ENCODE measurements at places on chromosomes 2 and 18.

GRCh38 chr18:8835521-8835953, 130.2 kb downstream of the MTCL1 start:
- no peak for DNase-seq

DNA sequence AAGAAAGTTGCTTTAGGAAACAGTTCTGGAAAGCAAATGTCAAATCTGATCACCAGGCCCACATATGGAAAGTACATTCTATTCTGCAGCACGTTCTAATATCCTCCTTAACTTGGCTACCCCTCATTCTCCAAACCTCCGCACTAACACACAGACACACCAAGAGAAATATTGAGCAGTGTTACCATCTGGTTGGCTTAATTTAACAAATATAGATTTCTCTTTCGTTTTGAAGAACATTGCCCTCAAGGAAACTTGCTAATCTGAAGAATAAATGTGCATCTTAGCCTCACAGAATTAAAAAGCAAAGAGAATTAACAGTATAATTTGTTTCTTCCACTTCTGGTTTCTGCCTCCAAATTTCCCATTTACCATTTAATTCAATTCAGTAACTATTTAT, 72.8 kb upstream of the TTC39C start:
- no peak for DNase-seq

DNA sequence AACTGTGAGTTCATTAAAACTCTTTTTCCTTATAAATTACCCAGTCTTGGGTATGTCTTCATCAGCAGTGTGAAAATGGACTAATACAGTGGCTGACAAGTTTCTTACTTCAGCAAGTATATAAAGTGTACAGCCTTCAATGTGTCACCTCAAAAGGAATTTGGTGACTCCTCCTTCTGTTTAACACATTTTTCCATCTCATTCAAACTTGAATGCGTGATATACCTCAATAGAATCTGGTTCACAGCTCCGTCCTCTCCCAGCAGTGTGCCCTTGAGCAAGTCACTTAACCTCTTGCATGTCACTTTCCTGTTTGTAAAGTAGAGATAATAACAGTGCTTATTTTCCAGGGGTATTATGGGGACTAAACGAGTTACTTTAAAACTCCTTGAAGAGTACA, 159.6 kb downstream of the CCBE1 start:
- no peak for DNase-seq

DNA sequence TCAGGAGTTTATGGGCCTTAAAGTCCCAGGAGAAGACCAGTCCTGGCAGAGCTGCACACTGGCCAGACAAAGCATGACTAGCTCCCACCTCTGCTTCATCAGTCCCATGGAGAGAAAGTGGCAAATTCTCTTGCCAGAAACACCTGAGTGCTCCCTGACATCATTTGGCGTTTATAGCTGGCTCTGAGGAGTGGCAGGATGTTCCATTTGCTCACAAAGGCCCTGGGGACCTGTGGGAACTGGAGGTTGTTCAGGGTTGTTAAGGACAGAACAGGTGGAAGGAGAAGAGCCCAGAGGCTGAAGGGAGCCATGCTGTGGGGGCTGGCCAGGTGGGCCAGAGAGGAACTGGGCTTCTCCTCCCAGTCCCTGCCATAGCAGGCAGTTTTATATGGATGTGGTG, 56.1 kb downstream of the RPL37A start:
- no peak for DNase-seq

- DNase-seq: no peak
Observed at GRCh38 chr2:222364285-222364895, 60.0 kb upstream of the SGPP2 start.

DNA sequence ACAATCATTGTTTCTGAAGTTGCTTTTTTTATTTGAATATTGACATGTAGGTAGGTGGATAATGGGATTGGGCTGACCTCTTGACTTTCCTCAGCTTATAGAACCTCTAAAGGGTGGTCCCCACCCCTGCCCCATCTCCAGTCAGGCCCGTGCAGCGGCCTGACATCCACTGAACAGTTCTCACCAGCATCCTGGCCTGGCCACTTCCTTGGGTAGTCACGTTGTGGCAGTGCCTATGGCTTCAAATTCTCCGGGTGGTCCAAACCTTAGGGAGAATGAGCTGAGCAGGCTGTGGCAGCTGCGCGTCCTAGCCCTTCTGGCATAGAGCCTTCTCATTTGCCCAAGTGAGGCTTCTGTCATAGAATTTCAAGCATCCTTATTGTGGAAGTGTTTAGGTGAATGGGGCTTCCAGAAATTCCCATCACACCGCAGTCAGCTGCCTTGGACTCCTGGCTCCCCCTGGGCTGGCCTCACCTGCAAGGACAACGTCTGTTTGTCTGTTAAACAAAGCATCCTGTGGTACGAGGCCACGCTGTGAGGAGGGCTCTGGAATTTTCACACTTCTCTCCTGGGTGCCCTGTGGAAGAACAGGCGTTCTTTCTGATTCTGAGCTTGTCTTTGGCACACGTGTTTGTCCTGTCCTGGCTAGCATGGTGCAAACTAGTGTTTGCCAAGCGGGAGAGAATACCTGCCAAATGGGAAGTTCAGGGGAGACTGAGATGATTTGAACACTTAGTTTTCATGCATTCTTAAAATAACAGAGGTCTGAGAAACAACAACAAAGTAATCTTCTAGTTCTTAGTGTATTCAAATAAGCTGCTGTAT, 31.8 kb upstream of the OTOS start:
- no peak for DNase-seq

DNA sequence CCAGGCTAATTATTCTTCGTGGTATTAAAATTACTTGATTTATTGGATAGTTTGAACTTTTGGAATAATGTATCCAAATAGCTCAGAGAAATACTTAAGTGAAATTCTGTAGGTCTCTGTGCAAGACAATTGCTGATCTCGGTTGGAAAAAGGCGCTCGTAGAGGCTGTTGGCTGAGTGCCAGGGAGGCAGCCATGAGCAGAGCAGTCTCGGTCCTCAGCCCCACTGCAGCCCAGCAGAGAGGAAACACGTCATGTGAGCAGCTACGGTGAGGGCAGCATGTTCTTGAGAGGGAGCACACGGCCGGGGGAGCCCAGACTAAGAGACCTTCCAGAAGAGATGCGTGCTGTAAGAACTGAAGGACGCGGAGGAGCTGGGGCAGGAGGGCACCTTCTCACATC, 42.5 kb downstream of the DCDC2C start:
- no peak for DNase-seq

GRCh38 chr18:48615566-48616401, 77.0 kb downstream of the CTIF start:
- DNase-seq: peak; percentile 81

DNA sequence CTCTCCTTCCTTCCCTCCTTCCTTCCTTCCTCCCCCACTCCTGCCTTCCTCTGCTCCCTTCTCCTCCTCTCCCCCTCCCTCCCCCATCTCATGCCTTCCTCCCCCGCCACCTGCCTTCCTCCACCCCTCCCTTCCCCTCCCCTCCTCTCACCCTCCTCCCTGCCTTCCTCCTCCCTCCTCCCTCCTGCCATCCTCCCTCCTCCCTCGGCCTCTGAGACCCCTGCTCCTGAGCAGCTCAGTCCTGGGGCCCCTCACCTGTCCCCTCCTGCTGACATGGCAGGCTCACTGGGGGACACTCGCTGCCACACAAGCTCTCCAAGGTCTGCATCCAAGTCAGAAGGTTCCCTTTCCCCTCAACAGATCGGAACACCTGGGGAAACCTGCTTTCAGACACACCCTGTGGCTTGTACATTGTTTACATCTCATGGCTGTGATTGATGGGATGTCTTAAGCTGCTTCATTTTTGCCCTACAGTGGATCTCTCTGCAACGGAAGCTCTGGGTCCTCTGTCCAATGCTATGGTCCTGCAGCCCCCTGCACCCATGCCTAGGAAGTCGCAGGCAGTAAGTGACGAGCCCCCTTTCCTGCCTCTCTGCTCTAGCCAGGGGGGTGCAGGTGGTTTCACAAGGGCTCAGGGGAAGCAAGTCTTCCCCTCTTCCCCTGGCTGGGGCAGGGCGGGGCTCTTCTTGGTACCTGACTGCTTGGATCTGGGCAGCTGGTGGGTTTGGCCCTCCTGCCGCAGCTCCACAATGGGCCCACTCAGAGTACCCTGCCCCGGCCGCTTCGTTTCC, 22.9 kb downstream of the ITGB1BP1 start:
- no peak for DNase-seq

DNA sequence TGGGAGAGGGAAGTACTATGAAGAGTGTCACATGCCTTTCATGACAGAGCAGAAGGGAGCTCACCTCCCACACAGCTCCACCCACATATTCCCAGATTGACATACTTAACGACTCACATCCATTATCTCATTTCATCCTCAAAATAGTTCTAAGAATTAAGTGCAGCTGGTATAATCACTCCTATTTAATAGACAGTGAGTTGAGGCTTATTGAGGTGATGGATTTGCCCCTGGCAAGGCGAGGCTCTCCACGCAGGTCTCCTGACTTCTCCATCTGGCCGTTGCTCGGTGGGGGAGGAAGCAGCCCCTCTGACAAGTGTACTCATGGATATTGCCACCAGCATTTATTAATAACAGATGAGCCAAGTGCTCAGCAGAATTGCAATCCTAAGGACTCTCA, 81.4 kb downstream of the TGOLN2 start:
- DNase-seq: no peak

DNA sequence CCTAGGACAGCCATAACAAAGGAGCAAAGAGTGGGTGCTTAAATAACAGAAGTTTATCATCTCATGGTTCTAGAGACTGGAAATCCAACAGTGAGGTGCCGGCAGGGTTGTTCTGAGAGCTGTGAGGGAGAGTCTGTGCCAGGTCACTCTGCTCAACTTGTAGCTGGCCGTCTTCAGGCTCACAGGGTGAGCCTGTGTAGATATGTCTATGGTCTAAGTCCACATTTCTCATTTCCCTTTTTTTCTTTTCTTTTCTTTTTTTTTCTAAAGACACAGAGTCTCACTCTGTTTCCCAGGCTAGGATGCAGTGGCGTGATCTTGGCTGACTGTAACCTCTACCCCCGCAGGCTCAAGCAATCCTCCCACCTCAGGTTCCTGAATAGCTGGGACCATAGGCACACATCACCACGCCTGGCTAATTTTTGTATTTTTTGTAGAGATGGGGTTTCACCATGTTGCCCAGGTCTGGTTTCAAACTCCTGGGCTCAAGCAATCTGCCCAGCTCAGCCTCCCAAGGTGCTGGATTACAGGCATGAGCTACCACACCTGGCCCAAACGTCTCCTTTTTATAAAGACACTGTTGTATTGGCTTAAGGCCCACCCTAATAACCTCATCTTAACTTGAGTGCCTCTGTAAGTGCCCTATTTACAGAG, 142.2 kb downstream of the SP3 start:
- DNase-seq: no peak

DNA sequence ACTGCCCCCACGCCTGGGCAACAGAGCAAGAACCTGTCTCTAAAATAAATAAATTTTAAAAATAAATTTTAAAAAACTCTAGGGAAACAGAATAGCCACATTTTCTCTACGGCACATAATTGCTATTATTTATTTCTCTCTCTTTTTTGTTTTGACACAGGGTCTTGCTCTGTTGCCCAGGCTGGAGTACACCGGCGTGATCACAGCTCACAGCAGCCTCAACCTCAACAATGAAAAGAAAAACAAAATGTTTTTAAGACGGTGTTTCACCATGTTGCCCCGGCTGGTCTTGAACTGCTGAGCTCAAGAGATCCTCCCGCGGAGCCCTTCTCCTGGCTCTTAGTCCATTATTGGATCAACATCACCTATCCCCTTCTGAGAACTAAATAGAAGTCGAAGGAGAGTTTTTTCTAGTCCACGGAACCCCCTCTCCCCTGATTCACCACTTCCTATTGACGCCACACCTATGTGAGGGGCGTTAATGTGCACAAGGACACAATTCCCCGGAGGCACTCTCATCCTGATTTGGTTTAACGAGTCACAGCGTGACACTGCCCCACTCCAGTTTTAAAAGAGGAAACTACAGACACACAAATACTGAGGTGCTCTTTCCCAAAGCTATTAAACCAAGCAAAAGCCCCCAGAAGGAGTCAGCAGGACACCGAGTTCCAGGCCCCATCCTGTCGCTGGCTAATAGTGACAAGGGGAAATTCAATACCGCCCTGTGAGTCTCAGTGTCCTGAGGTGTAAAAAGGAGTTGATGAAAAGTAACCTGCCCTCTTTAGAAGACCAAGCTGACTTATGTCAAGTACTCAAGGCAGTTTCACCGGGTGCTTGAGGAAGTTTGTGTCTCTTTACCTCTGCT, 1.1 kb downstream of the NPC1 start:
- no peak for DNase-seq

DNA sequence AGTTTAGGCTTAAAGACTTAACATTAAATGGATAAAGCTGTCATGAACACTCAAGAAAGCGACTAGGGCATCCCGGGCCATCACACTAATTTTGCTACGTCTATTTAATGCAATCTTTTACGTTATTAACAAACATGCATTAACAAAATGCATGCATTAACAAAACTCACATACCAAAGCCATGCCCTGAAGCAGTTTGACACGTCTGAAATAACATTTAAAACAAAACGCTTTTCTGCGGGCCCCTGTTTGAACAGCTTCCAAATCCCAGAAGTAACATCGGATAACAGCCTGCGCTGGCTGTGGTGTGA, 458 bp downstream of the B4GALT6 start:
- no peak for DNase-seq

DNA sequence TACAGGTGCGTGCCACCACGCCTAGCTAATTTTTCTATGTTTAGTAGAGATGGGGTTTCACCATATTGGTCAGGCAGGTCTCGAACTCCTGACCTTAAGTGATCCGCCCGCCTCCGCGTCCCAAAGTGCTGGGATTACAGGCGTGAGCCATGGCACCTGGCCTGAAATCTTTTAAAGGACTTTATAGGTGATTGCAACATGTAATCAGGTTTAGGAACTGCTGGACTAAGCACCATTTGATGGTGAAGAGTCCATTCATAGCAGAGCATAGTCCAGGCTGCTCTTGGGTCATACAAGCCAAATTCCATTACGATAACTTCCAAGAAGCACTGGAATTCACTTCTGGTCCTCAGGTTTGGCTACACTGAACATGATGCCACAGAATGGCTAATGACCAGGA, 200.6 kb upstream of the SMAD2 start:
- no peak for DNase-seq

GRCh38 chr2:98607741-98608115, 584 bp downstream of the COA5 start:
- DNase-seq: no peak

DNA sequence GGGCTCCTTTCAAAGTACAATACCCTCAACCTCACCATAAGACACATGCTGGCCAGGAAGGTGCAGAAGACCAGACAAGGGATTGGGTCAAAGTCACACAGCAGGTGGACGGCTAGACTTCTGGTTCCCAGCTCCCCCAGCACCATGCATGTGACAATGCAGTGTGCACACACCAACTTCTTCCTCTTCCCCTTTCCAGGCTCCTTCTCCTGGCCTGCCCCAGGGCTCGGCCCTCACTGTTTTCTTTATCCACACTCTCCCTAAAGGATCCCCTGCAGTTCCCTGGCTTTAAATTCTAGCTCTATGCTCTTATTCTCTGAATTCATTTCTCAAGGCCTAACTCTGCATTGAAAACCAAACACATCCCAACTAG, 82.3 kb downstream of the LOXHD1 start:
- DNase-seq: no peak

DNA sequence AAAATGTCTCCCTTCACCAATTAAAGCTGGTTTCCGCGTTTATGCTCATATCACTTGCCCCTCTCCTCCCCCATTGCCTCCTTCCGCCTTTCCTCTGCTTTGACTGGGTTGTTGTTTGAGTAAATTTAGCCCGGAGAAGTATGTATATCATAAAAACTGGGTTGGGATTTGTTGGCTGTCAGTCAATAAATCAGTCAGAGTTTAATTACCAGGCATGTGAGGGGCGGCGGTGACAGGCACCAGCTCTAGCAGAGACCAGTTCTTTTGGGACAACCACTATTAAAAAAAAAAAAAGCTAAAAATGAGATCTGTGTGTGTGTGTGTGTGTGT, 382.4 kb upstream of the SMIM21 start:
- DNase-seq: no peak

GRCh38 chr2:231557571-231558217, 27.4 kb upstream of the NMUR1 start:
- DNase-seq: peak; percentile 63
